ENCODE measurements at places on chromosomes 5 and 9.
A peak's percentile ranks its signal among the peaks of the same experiment; 100 is the strongest.

- no peak for DNase-seq
Observed at GRCh38 chr5:119302916-119303897, 52.6 kb upstream of the TNFAIP8 start.

- DNase-seq, result no peak
Observed at GRCh38 chr9:134787601-134788531, 92.7 kb upstream of the FCN2 start.

GRCh38 chr5:65623482-65623881 is 651 bp downstream of the TRIM23 start:
- peak; percentile 3 for DNase-seq

DNA sequence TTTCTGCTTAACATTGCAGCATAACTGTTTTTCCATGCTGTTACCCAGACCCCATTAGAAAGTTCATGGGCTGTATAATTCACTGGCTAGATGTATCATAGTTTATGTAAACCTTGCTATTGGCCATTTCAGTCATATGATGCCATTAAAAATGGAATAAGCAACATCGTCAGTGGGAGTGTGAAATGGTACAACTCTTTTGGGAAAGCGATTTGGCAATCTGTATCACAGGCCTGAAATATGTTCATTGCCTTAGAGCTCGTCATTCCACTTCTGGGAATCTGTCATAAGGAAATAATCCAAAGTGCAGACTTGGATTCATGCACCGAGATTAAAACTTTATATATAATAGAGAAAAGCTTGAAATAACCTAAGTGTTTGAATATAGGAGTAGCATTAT is 77.9 kb upstream of the KLF4 start:
- no peak for DNase-seq

- DNase-seq, result no peak
Observed at GRCh38 chr9:131289301-131290035, at the start of gene PLPP7. Gene PLPP7, plus strand, starts transcription at chr9:131289723. Its CDS starts 275 bp downstream, at chr9:131289998.

DNA sequence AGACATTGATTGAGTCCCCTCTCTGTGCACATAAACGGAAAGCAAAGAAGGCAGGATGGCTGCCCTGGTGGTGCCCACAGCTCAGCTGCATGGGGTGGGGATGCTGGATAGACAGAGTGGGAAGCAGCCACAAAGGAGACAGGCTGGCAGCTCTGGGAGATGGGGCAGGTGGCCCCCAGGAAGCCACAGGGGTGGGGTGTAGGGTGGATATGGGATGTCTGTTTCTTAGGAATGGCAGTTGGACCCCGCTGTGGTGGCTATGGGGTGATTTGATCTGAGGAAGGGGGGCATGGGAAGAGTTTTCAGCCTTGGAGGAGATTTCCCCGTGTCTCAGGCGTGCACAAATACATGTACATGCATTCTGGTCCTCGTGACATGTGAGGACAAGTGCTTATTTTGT is 50.2 kb upstream of the VDAC1 start:
- no peak for DNase-seq

GRCh38 chr5:142506046-142506445 is 179.8 kb downstream of the FGF1 start:
- no peak for DNase-seq

Measured in CD4-positive, alpha-beta memory T cell (primary cell).